ENCODE measurements at places on chromosomes 4 and X.
A peak's percentile ranks its signal among the peaks of the same experiment; 100 is the strongest.

DNA sequence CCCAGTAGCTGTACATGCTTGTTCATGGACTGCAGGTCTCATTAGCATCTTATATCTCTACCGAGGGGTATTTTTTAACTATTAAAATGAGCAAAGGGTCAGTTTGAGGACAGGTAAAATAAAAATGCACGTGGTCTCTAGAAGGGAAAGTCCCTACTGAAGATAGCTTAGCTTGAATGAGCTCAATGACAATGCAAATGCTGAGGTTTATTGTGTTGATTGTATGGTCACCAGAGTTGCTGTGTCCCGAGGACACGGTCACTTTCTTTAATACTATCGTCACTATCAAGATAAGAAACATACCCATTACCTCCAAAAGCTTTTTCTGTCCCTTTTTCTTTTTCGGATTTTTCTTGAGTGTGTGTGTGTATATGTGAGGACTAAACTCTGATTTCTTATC, 250.5 kb upstream of the PRKX start:
- DNase-seq: no peak

DNA sequence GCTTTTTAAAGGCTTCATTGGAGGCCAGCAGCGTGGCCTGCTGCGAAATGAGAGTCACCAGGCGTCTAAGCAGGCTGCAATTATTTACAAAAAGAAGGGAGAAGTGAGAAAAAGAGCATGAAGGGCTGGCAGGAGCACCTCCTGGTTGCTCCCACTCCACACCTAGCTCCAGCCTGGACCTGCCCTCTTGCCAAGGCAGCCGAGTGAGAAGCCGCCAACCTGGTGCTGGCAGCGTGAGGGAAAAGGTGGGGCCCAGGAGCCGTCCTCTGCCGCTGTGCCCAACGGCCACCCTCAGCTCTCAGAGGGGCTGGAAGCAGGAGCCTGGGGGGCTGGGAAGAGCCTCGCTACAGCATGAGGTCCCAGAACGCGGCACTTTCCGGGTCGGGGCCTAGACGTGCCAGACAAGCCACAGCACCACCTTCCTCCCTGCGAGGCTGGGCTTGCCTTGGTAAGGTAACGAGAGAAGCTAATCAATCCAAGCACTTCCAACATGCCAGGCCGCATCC, 16.3 kb downstream of the SLC6A8 start:
- DNase-seq: no peak

- DNase-seq: no peak
Observed at GRCh38 chrX:151938172-151938571, 25.5 kb downstream of the MAGEA4 start.

DNA sequence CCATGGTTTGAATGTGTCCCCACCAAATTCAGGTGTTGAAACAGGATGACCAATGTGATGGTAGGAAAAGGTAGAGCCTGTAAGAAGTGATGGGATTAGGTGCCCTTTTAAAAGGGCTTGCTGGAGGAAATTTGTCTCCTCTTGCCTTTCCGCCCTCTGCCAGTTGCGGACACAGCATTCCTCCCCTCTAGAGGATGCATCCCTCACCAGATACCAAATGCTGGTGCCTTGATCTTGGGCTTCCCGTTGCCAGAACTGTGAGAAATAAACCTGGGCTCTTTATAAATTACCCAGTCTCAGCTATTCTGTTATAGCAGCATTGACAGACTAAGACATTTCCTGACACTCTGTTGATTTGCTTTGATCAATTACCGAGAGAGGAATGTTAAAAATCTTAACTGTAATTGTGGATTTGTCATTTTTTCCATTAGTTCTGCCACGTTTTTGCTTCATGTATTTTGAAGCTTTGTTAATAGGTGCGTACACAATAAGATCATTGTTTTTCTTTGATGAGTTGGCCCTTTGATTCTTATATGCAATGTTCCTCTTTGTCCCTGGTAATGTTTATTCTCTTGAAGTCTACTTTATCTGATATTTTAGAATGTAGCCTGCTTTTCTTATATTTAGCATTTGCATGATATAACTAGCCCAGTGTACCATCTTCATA, 13.3 kb downstream of the NFKB1 start:
- DNase-seq: no peak

DNA sequence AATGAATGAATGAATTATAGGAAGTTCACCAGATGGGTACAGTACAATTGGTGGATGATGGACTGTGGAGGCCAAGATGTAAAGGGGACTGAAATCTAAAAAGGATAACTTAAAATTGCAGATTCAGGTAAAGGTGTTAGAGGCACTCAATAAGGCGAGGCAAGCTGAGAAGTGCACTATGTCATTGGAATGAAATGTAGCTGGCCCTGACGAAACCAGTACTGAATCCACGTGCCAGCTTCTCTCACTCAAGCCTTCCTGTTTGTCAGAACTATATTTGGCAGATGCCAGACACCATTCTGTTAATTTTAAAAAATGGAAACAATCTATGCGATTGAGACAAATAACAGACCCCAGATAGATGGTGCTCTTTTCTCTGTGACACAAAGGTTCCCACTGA, 1039.1 kb upstream of the TENM3 start:
- DNase-seq: no peak

- no peak for DNase-seq
Observed at GRCh38 chr4:17889692-17890091, 78.9 kb downstream of the NCAPG start.

DNA sequence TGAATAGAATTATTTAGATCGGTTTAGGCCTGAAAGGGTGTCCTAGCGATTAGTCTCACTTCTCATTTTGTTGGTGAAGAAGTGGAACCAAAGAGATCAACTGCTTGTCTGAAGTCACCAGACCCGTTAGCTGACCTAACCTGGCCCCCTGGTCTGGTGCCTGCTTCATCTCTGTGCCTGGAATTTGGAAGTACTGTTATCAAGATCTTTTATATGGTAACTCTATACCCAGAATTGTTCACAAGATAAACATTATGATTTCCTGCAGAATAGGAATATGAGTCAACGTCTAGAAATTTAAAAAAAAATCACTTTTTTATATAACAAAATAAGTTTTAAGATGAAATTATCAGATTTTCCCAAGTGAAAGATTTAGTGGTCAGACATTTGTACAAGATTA, 37.2 kb downstream of the LRP2BP start:
- no peak for DNase-seq

- DNase-seq: no peak
Observed at GRCh38 chr4:101414496-101414895, 67.2 kb upstream of the PPP3CA start.

DNA sequence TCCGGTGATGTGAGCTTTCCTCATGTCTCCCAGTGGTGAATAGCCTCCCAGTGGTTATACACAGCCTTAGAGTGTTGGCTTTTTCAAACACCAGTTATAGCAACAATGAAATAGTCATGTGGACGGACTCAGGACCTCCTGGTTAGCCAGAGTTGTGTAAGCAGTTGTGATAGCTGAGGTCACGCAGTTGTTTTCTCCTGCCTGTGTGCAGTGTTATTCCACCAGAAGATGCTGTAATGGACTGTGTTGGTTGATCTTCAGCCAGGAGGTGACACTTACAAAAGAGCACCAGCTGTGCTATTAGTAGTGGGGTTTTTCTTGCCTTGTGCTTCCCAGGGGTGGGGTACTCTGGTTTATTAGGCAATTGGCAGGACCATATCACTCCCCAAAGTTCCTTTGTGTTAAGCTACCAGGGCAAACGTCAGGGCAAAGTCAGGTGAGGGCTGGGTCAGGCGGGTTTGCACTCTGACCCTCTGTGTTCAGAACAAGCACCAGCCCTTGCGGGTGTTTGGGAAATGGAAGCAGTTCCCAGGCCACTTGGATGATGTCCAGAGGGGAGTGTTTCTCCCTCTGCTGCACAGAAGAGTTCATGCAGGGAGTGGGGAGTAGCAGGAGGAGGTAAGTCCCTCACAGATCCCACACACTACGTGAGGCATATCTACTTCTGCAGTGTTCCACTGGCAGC, 252.6 kb downstream of the TMEM47 start:
- no peak for DNase-seq

GRCh38 chr4:170497112-170497511, 407.4 kb upstream of the AADAT start:
- no peak for DNase-seq

- no peak for DNase-seq
Observed at GRCh38 chrX:139738581-139738980, 30.6 kb upstream of the MCF2 start.

DNA sequence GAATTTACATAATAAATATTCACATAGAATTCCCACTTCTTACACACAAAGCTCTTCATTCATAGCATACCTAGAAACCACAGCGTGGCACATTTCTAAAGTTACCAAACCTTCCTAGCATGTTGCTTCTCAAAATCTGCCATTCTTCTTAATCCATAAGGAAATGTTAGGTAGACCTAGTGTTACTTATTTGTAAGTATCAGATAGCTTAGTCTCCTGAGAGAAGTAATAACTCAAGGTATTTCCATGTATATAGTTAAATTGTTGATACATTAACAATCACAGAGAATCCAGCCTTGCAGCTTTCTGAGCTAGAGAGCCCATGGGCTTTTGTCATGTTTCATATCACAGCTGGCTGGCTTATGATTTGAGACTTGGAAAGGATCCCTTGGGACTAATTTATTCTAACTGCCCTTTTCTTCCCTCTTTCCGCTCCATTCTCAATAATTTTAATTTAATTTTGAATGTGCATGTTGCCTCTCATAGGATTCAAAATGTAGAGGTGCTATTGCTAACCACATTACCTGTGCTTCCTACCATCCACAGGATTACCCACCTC, 17.6 kb downstream of the SH3RF1 start:
- DNase-seq: no peak

- DNase-seq: no peak
Observed at GRCh38 chrX:106437407-106437806, 174.4 kb upstream of the RADX start.

DNA sequence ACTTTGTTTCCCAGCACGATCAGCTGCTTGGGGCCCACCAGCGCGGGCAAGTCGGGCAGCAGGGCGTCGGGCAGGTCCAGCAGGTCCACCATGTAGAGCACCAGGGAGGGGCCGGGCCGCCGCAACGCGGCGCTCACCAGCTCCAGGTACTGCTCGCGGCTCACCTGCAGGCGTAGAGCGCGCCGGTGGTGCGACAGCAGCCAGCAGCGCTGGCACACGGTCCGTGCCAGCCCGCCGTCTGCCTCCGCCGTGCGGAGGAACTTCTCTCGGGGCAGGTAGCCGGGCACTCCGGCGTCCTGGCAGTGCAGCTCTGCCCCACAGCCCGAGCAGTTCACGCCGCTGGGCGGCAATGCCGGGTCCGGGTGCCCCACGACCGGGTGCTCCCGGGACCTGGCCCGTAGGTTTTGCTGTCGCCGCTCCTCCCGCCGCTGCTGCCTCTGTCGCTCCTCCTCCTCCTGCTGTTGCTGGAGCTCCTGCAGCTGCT, 527 bp downstream of the NOA1 start:
- DNase-seq: peak; percentile 28

DNA sequence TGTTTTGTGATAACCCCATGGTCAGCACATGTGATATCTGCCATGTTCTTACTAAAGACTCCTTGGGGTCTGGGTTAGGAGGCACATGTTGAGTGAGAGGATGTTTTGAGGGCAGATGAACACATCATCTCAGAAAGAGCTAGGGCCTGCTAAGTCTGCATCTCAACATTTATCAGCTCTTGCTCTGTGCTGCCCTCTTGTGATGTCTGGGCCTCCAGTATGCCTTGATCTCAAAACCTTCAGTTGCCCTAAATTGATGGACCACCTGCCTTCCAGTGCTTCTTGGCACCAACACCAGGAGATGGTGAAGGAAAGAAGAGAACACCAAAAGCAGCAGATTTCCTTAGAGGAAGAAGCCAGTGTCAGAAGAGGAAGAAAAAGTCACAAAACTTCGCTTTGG, 22.5 kb downstream of the MID1 start:
- DNase-seq: no peak

DNA sequence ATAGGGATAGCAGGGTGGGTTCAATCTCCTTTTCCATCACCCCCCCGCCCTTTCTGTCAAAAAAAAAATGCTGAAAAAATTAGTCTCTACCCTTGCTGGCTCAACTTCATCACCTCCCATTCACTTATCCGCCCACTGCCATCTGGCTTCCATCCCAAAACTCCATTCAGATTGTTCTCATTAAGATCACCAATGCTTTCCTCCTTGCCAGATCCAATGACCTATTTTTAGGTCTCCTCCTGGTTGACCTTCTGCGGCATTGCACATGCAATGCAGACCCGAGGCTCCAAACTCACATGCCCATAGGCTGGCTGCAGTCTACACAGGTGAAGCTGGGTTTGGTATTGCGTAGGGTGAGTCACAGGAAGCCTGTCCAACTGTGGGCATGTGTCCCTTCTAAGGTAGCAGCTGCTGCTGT, 21.1 kb upstream of the STIM2 start:
- no peak for DNase-seq

GRCh38 chr4:152896811-152897210, 39.3 kb upstream of the FHDC1 start:
- no peak for DNase-seq

DNA sequence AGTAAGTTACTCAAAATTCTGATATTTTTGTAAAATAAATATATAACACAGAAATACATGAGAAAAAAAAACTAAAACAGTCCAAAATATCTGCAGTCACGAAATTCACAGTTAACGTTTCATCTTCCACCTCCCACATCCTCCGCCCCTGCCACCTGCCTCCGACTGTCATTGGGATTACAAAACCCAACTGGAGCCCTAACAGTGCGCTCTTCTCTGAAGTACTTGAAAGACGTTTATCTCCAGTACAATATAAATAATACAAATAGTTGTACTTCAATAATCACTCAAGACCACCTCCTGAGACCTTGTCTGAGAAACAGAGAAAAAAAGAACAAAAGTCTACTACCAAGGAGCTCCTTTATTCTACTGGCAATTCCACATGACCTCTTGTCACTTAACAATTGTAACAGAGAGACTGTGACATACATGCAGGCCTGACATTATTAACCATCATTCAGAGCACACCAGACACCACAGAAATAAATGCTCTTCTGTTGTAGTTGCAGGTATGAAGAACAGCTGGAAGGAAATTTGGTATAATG, 280.6 kb downstream of the PPP3CA start:
- no peak for DNase-seq

DNA sequence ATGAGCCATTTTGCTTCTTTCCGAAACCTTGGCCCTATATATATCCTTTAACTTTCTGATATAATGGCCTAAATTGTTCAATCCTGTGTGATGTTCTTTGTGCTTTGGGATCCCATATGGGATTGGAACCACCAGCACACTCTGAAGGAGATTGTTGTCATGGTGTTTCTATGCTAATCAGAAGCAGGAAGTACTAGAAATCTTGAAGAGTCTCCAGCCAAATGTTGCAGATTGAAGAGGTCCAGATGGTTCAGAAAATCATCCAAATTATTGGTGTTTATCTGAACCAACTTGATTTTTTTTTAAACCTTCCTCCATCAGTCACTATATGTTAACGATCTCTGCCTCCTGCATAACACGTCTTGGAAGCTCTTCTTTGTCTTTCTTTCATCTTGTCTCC, 72.8 kb downstream of the KIT start:
- DNase-seq: no peak

GRCh38 chrX:100478714-100479306, 68.7 kb upstream of the PCDH19 start:
- no peak for DNase-seq

Measured in stimulated activated CD4-positive, alpha-beta T cell treated with anti-CD3 and anti-CD28 coated beads, TNF-alpha, amount 100 ng/mL, for 48 hours (primary cell).